Frontal cortex (tissue), 4 donors: ENCODE measurements at places on chromosomes 1 and 21.

DNA sequence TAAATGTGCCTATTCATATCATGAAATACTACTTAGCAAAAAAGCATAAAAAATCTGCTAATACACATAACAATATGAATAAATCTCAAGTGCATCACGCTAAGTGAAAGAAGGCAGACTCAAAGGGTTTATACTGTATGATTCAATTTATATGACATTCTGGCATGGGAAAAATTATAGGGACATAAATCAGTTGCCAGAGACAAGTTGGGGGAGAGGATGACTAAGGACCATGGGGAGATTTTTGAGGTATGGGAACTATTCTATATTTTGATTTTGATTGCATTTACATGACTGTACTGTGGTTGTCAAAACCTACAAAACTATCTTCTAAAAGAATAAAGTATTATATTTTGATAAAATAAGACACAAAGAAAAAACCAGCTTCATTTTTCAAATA, 650.3 kb upstream of the NR5A2 start:
- DNase-seq, result no peak

GRCh38 chr21:45433301-45433700, 28.3 kb downstream of the COL18A1 start:
- no peak for DNase-seq

DNA sequence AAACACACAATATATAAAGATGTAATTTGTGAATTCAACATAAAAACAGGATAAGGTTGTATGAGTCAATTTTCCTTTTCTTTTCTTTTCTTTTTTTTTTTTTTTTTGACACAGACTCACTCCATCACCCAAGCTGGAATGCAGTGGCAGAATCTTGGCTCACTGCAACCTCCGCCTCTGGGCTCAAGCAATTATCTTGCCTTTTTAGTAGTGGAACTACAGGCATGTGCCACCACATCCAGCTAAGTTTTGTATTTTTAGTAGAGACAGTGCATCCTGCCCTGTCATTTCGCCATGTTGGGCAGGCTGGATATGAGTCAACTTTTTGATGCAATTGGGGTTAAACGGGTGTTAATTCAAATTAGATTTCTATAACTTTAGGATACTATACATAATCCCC, 10.3 kb upstream of the SPRR2B start:
- DNase-seq, result no peak

- DNase-seq, result no peak
Observed at GRCh38 chr1:155285063-155285462, 7.8 kb downstream of the HCN3 start.

DNA sequence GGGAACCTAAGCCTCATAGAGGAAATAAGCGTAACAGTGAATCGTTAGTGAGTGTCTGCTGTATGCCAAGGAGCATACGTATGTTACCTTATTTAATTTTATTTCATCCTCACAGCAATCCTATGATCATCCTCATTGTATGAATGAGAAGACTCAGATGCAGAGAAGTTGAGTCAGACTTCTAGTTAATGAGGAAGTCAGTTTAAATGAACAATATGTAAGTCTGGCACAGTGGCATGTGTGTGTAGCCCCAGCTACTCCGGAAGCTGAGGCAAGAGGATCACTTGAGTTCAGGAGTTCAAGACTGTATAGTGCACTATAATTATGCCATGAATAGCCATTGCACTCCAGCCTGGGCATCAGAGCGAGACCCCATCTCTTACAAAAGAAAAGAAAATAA, 148.0 kb downstream of the ZZZ3 start:
- DNase-seq, result no peak

DNA sequence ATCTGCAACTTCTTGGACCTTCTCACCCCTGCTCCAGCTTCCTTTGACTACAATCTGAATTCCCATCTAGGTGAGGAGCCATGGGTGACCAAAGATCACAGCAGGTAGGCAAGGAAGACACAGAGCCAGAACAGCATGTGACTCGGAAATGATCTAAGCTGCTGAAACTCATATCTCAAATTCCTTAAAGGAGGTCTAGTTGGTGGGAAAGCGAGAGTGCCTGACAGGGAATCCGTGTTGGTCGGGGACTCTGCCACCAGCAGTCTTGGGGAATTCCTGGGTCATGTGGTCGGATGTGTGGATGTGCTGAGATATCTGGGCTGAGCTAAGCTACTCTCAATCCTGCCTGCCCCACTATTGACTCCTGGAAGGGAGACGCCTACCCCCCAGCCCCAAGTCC, 3.2 kb upstream of the NUAK2 start:
- DNase-seq, result no peak

DNA sequence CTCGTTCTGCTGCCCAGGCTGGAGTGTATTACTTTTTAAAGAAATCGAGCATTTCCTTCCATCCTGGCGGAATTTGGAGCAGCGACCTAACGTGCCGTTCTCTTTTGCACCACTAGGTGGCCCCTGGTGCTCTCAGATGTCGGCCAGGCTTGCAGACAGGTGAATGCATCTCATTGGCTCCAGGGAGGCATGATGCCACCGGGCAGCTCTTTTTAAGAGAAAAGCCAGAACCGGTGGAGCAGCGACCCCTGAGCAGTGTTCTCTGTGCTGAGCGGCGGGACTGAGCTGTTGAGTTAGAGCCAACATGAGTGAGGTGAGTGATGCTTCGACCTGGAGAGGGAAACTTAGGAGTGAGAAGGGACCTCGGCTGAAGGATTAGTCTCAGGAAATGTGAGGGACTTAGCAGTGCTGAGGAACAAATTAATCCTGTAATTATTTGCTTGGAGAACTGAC, at the start of gene PCP4:
PCP4 (plus strand) TSS at position 241 of the 453 bp plus-strand sequence; CDS start at position 305, 64 bp downstream.
- DNase-seq, result peak; percentile 53

DNA sequence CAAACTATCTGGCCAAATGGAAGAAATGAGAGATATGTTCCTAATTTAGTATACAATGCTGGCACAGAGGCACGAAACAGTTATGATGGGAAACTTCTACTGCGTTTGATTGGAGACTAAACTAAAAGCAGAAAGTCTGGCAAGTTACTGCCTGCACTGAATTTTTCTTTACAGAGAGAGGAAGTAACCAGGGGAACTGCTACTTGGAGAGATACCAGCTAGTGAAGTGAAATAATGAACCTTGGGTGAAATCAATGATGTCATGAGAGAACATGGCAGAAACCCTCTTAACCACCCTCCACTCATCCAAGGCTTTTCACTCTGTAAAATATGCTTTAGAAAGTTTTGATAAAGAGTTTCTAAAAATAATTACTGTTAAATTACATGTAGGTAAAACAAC, 29.3 kb downstream of the NIBAN1 start:
- DNase-seq, result no peak

DNA sequence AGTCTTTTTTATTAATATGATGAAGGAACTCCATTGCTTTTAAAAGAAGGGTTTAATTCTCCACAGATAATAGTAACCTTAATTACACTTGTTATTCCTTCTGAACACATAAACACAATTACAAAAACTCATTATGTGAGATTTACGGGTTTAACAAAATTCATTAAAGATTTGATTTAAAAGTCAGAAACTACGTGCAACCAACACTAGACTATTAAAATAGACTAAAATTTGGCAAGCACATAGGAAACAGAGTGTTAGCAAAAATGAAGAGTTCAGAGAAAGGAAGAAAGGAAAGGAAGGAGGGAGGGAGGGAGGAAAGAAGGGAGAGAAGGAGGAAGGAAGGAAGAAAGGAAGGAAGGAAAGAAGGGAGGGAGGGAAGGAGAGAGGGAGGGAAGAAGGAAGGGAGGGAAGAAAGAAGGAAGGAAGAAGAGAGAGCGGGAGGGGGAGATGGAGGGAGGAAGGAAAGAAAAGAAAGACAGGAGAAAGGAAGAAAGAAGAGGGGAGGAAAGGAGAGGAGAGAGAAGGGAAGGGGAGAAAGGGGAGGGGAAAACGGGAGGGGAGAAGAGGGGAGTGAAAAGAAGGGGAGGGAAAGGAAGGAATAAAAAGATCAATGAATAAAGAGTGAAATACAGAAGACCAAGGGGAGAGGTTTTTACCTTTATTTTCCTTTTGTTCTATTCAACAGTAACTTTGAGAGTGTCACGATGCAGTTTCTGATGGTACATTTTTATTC, 123.4 kb upstream of the LYPLAL1 start:
- no peak for DNase-seq

DNA sequence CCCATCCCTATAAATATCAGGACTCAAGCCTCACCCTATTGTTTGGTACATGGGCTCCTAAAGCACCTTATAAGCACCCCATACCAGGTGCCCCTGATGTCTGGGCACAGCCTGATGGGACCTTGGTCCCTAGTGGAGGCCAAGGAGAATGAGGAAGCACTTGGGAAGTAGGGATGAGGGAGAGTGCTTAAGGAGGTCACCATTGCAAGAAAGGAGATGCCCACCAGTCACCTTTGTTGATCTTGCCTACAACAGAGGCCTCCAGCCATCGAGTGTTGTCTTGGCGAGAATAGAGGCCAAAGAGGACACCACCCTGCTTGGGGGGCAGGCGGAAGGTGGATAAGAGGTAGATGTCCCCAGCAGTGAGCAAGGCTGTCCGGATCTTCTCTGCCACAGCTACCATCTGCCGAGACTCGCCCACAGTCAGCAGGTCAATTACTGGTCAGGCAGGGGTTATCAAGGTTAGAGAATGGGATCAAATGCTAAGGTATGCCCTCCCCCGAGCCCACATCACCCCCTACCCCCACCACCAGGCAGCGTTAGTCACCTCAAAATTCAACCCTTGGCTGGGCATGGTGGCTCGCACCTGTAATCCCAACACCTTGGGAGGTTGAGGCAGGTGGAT, 1.6 kb downstream of the THBS3 start:
- DNase-seq, result no peak

- no peak for DNase-seq
Observed at GRCh38 chr1:178798232-178798861, 72.5 kb downstream of the ANGPTL1 start.

DNA sequence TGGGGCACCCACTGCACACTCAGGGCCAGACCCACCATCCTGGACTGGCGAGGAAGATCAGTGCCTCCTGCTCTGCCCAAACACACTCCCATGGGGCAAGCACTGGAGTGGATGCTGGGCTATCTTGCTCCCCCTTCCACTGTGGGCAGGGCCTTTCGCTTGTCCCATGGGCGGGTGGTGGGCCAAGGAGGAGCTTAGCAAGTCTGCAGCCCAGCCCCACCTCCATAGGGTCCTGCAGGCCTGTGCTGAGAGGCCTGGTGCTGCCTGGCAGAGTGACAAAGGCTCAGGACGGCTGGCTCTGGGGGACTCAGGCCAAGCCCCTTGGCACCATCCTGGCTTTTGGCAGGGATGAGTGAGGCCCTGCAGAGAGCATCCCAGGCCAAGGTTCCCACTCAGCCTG, 89.4 kb downstream of the PTPRU start:
- no peak for DNase-seq

DNA sequence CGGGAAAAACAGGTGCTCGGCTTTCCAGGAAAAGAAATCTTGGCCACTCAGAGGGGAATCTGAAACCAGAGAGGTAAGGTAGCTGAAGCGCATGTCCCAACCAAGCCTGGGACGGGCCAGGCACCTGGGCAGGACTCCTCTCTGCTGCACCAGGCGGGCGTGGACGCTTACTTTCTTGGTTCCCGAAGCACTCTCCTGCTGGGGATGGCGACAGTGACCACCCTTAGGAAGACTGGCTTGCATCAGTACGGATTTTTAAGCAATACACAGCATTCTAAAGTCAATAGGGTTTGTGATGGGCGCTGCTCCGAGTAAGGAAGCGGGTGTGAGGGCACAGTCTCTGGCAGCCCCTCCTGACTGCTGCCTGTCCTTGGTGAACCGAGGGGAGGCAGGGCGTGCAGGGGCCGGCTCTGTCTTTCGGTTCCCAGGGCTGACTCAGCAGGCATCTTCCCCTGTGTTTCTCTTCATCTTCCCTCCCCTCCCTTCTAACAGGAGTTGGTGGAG, 74.9 kb upstream of the ANGPTL1 start:
- no peak for DNase-seq
